ENCODE measurements at places on chromosomes 2 and 18. TPM values are rescaled to one million over a fixed set of nuclear protein-coding genes. Genes with fewer than 3 reads are reported as not detected.

The SERPINB3 gene
- not detected for total RNA-seq

The NOSTRIN gene
- total RNA-seq: 11.5 TPM

The SAG gene
- not detected for total RNA-seq

The TANK gene
- total RNA-seq: 27.9 TPM

The GKN1 gene
- total RNA-seq: not detected

The TNFAIP6 gene
- 2.4 TPM for total RNA-seq

The DES gene
- total RNA-seq: 14,457 TPM

The MRPL30 gene
- total RNA-seq: 38.0 TPM

The CFAP65 gene
- total RNA-seq: not detected

The RNU2-63P gene
- total RNA-seq: not detected

The ZAP70 gene
- 1.7 TPM for total RNA-seq

The RUFY4 gene
- not detected for total RNA-seq

DNA sequence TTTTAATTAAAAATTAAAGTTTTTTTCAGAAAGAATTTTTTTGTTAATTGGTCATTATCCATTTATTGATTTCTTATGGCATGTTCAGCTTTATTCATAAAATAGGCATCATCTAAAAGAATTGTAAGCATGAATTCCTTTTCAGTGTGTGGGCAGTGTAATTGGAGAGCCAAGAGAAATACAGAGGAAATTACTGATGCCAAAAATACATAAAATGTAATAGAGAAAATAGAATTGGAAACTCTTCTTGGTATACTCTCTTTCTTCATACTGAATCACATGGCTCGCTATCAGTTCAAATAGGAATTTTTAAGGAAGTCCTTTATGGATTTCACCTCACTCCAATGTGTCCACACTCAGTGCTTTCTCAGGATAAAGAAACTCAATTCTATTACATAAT lies 663.6 kb upstream of the NRXN1 start:
- no peak for DNase-seq

DNA sequence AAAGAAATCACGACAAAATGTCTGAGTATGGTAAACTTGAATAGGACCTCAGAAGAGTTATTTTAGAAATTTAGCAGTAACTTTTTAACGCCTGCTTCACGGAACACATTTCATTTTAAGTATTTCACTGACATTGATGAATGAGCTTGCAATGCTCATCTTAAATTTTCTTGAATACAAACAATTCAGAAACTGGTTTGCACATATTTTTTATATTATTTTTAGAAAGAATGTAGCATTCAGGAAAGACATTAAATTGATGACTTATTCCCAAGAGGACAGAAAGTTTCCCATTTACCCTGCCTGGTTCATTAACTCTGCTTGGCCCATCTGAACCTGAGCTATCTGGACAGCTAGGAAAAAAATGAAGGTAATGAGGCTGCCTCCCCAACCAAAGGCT lies 89.3 kb downstream of the MBD2 start:
- DNase-seq: no peak

DNA sequence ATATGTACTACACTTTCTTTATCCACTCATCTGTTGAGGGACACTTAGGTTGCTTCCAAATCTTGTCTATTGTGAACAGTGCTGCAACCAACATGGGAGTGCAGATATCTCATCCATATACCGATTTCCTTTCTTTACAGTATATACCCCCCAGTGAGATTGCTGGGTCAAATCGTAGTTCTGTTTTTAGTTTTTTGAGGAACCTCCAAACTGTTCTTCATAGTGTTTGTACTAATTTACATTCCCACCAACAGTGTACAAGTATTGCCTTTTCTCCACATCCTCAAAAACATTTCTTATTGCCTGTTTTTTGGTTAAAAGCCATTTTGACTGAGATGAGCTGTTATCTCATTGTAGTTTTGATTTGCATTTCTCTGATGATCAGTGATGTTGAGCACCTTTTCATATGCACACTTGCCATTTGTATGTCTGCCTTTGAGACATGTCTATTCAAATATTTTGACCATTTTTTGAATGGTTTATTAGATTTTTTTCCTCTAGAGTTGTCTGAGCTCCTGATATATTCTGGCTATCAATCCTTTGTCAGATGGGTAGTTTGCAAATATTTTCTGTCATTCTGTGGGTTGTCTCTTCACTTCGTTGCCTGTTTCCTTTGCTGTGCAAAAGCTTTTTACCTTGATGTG lies 12.2 kb downstream of the PLEK start:
- no peak for DNase-seq

GRCh38 chr2:199303728-199304177 lies 154.0 kb downstream of the SATB2 start:
- no peak for DNase-seq

GRCh38 chr2:71940695-71941094 lies 207.0 kb downstream of the CYP26B1 start:
- DNase-seq: no peak

- DNase-seq: no peak
These were observed 37.0 kb upstream of the MEP1B start for GRCh38 chr18:32152705-32153448.

DNA sequence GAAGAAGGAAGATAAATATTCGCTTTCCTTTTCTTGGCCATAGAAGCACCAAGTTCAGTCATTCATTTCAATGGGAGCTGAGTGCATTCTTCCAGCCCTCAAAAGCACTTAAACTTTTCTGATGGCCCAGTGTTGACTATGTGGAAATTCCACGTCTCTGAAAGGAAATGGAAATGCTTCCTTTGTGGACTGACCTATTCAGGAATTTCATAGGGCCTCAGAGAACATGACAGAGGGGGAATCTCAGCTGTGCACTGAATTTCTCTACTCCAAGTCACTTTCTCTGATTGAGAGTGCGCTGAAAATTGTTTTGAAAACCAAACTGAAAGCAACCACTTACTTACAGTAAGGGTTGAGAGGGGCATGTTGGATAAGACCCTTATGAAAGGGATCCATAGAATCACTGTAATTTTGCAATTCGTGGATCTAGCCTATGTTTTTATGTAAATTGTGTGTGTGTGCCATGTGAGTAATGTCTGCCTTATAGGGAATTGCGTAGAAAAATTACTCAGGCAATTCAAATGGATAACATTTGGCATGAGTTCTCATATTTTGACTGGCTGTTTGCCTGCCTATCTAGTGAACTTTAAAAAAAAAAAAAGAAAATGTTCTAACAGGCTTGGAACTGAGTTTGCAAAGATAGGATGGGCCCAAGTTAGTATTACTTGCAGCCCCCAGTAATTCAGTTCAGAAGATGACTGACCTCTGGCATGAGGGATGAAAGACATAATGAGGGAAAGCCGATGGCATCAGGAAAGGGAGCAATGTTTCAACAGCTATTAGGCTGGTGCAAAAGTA lies 437.0 kb downstream of the PTPRM start:
- DNase-seq: no peak

DNA sequence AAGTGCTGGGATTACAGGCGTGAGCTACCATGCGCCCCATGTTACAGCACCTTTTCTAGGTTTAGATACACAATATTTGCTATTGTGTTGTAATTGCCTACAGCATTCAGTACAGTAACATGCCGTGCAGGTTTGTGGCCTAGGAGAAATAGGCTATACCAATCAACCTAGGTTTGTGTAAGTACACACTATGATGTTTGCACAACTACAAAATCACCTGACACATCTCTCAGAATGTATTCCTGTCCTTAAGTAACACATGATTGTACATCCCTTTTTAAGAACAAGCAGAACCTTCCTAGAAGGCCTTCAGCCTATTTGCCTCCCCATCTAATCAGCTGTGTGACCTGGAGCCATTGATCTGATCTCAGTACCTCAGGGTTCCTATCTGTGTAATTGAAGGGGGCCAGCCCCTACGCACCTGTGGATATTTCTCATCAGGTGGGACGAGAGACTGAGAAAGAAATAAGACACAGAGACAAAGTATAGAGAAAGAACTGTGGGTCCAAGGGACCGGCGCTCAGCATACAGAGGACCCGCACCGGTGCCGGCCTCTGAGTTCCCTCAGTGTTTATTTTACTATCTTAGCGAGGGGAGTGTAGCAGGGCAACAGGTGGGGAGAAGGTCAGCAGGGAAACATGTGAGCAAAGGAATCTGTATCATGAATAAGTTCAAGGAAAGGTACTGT lies 18.7 kb upstream of the TMBIM1 start:
- DNase-seq: no peak

DNA sequence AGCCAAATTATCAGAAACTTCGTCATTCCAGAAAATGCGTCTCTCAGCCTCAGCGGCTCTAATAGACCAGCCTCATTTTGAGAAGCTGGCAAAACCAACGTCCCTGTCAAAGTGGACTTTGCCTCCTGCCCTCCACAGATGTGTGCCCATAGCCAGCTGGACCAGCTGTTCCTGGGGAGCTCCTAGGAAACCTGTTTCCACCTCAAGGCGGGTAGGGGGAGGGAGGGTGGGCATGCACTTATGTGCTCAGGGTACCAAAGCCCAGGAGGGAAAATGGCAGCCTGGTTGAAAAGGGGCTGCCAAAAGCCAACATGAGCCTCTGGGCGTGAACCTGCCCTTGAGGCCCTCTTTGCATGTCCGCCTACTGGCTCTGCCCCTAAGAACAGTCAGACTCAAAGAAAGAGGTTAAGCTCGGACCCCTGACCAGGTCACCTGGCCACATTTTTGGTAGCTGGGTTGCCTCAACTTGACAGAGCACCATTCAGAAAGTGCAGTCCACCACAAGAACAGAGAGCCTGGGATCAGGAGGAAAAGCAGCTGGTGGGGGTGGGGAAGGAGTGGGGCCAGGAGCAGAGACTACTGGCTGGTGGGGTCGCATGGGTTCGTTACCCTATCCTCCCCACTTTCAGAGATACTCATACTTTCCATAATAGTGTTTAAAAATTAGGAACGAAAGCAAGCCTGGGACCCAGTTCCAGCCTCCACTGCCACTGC lies 3.5 kb downstream of the PER2 start:
- peak; percentile 14 for DNase-seq

GRCh38 chr18:7686278-7686677 lies 119.2 kb downstream of the PTPRM start:
- DNase-seq: no peak

GRCh38 chr2:219492575-219492974 lies 6.1 kb upstream of the GMPPA start:
- no peak for DNase-seq

DNA sequence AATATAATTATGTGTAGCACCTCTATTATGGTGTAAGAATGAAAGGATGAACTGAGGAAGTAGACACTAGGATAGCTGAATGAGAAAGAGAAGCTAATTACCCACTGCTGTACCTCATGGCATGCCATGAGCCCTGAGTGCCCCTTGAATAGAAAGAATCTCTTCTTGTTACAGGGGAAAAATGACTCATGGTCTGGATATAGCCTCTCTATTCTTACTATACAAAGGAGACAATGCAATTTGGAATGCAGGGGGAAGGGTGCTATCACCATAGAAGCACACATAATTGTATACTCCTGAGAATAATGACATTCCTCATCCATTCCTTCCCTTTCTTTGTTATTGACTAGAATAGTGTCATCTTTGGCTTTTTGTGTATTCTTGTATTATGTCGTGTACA lies 385.2 kb downstream of the CDH7 start:
- no peak for DNase-seq

GRCh38 chr2:194824450-194824849 lies 832.6 kb upstream of the SLC39A10 start:
- no peak for DNase-seq

DNA sequence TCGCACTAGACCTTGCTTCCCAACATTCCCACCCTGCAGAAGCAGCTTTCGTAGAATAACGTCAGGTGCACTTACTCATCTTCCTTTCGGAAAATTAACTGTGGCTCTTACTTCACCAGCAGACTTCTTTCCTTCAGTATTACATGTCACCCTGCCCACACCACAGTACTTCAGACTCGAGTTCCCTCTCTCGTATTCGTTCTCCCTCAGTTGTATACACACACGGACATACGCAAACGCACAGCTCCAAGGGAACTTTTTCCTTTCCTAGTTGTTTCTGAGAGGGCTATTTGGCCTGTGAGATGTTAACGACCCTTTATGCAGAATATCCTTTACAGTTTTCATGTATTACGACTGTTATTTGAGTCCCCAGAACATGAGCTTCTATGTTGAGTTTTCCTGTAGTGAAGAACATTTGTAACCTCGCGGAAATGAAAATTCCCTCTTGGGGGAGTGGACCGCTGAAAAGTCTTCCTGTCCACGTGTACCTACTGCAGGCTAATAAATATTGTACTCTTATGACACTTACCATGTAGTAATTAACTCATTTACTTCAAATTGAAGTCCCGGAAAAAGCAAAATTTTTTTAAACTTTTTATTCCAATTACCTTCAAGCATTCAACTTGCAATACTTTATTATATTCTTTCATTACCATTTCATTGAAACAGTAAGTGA lies 908 bp downstream of the ERLEC1 start:
- DNase-seq: no peak

GRCh38 chr2:182941121-182941722 lies 74.8 kb upstream of the FRZB start:
- DNase-seq: no peak
